Aorta (tissue), 5 donors: ENCODE measurements at places on chromosomes 2 and 18. TPM values are rescaled to one million over a fixed set of nuclear protein-coding genes. Genes with fewer than 3 reads are reported as not detected.

- no peak for DNase-seq
These were observed 9.9 kb downstream of the KCNIP3 start for GRCh38 chr2:95307036-95307435.

DNA sequence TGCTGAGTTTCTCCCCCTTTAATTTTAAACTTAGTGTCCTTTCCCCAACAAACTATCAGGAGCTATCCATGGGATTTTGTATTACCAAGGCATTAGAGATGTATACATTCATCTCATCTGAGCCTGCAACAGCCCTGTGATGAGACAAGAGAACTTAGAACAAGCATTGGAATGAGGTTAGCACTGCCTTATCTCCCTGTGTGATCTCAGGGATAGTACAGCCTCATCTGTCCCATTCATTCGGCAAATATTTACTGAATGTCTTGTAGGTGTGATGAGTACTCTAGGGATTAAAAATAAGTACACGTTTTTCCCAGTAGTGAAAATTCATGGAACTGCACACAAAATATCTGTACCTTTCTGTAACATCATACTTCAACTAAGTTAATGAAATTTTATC is 45.6 kb downstream of the PAIP2B start:
- DNase-seq = no peak

DNA sequence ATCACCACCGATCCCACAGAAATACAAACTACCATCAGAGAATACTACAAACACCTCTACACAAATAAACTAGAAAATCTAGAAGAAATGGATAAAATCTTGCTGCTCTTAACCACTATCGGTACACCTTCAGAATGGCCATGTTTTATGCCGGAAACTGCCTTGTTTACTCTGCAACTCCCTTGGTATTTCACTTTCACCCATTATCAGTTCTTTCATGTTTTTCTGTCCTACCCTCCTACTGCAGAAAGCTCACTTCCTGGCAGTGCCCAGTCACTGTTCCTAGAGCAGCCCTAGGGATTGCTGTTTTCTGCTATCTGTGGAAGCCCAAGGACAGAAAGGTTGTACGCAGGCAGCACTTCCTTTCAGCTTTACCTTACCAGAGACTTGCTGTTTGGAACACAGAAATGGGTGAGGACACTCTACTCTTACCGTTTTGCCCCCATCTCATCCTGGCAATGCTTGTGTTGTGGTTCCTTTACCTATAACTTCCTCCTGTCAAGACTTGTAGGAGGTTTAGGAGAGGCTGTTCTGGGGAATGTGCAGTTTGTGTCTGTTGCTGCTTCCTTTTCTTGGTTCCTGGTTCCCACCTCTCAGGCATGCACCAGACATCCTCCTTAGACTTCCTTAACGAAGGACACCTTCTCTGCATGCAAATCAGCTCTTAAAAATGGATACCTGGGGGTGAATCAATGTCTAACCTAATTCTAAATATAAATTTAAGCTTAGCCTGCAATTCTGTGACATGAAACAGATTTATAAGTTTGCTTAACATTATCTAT is 394.4 kb downstream of the SPAG16 start:
- no peak for DNase-seq

GRCh38 chr18:5941890-5942289 is 46.6 kb upstream of the TMEM200C start:
- no peak for DNase-seq

DNA sequence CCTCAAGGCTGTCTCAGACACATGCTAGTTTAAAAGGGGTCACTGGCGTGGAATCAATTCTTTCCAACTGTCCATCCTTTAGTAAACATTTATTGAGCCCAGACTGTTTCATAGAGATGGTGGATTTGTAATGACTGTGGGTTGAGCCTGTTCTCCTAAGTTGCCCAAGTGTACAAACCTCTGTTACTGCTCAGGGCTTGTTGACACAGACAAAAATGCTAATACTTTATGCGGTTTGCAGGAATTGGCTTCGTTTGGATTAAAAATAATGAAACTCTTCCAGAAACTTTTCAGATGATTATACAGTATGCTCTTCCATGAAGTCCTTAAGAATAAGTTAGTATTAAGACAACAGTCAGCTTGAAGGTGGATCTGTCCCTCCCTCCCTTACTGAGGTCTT is 83.6 kb upstream of the MGAT5 start:
- DNase-seq = no peak

- no peak for DNase-seq
These were observed 102.5 kb downstream of the FIGN start for GRCh38 chr2:163633291-163633690.

DNA sequence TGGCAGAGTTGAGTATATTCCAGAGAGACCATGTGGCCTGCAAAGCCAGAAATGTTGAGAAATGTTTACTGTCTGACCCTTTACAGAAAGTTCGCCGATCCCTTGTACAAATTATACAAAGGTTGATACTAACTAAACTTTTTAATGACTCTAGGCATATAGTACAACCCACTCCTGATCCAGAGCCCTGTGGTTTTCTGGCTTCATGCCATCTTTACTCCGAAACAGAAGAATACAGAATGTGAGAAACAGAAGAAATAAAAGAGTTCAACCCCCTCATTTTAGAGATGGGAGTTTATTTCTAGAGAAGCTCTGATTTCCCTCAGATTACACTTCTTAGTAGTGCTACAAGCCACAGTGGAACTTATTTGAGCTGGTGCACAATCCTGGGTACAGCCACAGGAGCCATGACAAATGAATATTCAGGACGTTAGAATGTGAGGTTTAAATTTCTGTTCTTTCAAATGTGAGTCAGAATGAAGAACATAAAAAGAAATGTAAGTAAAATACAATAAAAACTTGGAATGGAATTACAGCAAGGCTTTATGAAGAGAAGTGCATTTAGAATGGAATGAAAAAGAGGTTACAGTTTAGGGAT is 38.0 kb upstream of the SMCHD1 start:
- no peak for DNase-seq

- no peak for DNase-seq
These were observed 48.1 kb upstream of the CNOT11 start for GRCh38 chr2:101204400-101205115.

- DNase-seq = peak; percentile 83
These were observed 29.9 kb upstream of the NT5DC4 start for GRCh38 chr2:112690853-112691401.

DNA sequence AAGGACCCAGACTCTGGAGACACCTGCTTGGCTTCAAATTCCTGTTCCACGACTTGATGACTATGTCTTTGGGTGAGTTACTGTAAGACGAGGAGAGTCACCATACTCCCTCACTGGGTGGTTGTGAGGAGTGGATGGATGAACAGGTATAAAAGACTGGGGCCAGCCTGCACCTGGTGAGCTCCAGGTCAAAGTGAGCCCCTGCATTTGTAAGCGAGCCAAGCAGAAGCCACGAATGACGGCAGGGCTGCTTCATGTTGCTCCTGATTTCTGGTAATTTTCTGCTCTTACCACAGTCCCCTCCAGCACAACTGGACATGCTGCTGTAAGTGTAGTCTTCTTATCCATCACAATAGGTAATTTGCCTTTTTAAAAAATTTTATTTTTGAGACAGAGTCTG is 86.6 kb downstream of the POLR1A start:
- no peak for DNase-seq

DNA sequence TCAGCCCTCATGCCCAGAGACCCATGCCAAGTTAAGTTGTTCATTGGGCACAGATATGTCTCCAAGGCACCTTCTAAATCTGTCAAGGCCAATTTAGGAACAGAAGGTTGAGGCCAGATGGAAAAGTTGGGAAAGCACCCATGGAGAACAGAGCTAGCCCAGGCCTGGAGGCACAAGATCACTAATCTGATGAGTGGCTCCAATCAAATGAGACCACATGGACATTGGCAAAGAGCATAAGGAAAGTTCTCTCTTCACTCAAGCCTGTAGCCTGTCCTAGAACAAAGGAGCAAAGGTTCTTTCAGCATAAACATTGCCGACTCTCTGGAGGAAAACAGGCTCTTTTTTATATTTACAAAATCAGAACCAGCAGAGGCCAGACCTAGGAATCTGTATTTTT is 154.8 kb downstream of the RNF152 start:
- DNase-seq = no peak

GRCh38 chr2:55311444-55311870 is 42.4 kb upstream of the MTIF2 start:
- no peak for DNase-seq

DNA sequence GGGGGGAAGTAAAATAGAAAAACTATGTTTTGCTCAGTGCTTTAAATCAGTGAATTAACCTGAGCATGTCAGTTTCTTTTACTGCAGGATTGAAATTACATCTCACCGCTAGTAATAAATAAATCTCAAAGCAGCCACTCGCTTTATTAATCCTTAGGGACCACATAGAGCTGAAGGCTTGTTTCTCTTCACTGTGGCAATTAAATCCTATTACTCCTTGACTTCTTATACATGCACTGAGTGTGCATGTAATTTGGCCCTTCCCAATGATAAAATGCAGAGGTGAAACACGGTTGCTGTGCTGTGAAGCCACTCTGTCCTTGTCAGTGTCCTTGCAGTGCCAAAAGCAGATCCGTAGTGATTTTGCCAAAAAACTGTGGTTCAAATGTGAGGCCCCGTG is 77.1 kb upstream of the RBM44 start:
- DNase-seq = no peak

The CCBE1 gene
- total RNA-seq = 0.36 TPM

The PLCD4 gene
- total RNA-seq = 1.6 TPM

The FAM237A gene
- not detected for total RNA-seq

The SPP2 gene
- not detected for total RNA-seq

The EN1 gene
- not detected for total RNA-seq

The PSMD1 gene
- 67.7 TPM for total RNA-seq

The NT5DC4 gene
- total RNA-seq = 0.23 TPM
